A549 treated with CORT108297 at 1 μM for 4 hours (cell line): ENCODE measurements at places on chromosomes 5 and 9. TPM values are rescaled to one million over a fixed set of nuclear protein-coding genes. Genes with fewer than 3 reads are reported as not detected.

The TMEFF1 gene
- total RNA-seq: 0.68 to 1.8 TPM (median 1.2 TPM) in 5 replicates

The FOXD4L6 gene
- 0.06 TPM in 1 of 5 replicates, not detected in the others for total RNA-seq

The PCDHA9 gene
- 0.01 TPM in 1 of 5 replicates, not detected in the others for total RNA-seq

The TENT4A gene
- 18.1 to 24.7 TPM (median 23.8 TPM) in 5 replicates for total RNA-seq

The EIF4E1B gene
- not detected in 5 replicates for total RNA-seq

The ENC1 gene
- 8.9 to 12.0 TPM (median 9.8 TPM) in 5 replicates for total RNA-seq
